AG09319 (cell line): ENCODE measurements at places on chromosomes 7 and 10.

DNA sequence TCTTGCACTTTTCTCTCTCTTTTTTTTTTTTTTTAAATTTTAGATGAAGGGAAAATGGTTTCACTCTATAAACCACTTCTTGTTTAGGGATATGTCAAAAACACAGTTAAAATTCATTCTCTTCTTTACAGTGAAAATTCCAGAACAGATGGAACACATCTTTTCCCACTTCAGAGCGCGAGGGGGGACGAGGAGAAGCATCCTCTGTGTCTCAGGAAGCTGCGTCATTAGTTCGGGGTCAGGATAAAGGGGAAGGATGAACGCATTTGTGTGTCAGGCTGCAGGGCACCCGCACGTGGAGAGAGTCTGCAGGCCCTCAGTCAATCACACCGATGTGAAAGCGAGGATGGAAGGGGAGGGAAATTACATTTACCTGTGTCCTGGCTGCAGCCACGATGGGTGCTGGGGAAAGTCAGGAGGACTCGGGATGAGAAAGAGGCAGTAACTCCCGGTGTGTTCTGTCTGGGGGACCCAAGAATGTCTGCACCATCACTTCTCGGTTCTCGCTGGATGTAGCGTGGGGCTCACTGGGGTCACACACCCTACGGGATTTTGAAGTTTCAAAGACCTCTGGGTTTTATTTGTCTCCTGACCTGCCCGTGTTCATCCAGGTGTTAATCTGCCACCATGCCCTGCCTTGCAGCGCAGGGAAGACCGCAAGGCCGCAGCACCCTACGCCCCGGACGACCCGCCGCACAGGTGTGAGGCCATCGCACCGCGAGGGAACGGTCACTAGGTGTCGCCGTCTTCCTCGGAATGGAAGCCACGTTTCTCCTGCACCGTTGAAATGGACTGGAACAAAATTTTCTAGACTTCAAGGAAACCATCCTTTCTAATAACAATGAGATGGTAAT, 66.7 kb upstream of the PITRM1 start:
- no peak for DNase-seq

GRCh38 chr7:119010635-119011034, 786.1 kb downstream of the ANKRD7 start:
- DNase-seq, result no peak

GRCh38 chr7:11591943-11592342, 240.1 kb downstream of the THSD7A start:
- DNase-seq, result no peak

GRCh38 chr10:75744261-75744660, 312.8 kb downstream of the LRMDA start:
- DNase-seq, result no peak

DNA sequence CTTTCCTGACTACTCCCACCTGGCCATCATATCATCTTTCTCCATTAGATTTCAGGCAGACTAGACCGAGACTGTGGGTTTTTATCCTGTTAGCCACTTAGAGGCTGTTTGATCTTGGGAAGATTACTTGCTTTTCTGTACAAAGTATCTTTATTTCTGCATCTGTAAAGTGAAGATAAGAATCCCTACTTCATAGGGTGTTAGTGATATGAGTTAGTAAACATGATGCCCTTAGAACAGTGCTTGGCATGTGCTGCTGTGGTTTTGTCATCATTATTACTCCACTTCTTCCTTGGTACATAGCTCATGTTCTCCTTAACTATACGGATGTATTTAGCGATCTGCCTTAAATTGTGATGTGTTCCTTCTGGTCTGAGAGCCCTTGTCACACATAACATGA, 165.2 kb downstream of the AUTS2 start:
- DNase-seq, result no peak

DNA sequence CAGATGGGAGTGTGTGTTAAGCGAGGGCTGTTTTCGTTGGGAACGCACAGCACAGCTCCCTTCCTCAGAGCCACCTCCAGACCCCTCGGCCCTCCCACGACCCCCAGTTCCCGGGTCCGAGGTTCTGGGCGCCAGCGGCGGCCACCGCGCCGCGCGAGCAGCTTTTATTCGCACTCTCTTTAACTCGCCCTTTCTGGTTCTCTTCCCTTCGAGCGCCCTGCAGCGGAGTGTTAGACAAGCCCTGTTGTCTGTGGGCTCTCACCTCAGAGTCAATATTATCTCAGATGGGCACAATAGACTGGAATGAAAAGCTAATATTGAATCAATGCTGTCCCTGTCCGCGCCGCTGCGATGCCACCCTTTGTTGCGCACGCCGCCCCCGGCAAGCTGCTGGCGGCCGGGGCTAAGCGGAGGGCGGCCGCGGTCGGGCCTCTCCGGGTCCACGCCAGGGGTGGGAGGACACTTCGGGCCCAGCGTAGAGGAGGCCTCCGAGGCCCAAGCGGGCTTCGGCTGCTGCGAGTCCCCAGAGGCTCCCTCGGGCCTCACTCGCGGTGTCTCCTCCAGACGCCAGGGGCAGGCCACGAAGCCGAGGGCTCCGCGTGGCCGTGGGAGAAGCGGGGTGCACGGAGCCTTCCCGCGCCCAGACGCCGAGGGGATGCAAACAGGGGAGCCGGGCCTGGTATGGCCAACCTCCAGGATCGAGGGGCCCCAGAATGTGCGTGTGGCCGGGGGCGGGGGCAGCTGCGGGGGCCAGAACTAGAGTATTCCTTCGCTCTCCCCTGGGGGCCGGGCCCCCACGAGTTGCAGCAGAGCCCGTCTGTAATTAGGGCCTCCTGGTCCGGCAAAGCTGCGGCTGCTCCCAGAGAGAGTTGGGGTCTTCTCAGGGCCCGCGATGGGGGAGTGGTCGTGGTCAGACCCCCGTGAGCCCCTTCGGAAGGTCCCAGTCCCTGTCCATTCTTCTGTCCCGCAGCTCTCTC, 7.9 kb upstream of the EMX2 start:
- no peak for DNase-seq

- no peak for DNase-seq
These were observed 1231.6 kb downstream of the SORCS3 start for GRCh38 chr10:105872665-105873064.

- DNase-seq, result no peak
These were observed 119.0 kb upstream of the CACUL1 start for GRCh38 chr10:118873738-118874105.

GRCh38 chr10:126058507-126058906, 162.1 kb downstream of the FANK1 start:
- no peak for DNase-seq

DNA sequence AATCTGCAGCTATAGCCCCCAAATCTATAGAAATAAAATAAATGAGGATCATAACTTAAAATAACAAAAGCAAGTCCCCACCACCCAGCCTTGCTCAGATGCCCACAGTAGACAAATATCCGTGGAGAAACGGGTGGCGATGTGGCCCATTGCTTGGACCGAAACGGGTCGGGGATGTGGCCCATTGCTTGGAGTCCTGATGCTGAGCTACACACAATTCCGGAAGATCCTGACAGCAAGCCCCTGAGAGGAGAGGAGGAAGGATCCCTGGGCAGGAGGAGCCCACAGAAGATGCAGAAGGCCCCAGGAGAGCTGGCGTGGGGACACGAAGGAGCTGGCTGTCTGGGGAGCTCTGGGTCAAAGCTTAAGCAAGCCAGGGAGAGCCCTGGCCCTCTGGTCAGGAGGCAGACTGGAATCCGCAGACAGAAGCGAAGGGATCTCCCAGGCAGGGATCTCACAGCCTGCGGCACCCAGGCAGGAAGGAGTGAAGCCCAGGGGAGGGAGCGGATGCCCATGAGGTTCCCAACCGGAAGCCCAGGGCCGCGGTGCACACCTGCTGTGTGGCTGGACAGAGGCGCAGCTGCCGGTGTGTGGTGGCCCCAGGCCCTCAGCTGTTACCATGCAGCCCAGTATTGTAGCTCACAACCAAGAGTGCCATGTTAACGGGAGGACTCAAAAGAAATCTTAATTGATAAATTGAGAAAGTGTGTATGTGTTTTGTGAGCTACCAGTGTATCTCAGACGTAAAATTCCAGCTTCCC, 138.8 kb downstream of the ADARB2 start:
- DNase-seq, result no peak

- no peak for DNase-seq
These were observed 68.7 kb downstream of the GNA12 start for GRCh38 chr7:2775376-2775775.

DNA sequence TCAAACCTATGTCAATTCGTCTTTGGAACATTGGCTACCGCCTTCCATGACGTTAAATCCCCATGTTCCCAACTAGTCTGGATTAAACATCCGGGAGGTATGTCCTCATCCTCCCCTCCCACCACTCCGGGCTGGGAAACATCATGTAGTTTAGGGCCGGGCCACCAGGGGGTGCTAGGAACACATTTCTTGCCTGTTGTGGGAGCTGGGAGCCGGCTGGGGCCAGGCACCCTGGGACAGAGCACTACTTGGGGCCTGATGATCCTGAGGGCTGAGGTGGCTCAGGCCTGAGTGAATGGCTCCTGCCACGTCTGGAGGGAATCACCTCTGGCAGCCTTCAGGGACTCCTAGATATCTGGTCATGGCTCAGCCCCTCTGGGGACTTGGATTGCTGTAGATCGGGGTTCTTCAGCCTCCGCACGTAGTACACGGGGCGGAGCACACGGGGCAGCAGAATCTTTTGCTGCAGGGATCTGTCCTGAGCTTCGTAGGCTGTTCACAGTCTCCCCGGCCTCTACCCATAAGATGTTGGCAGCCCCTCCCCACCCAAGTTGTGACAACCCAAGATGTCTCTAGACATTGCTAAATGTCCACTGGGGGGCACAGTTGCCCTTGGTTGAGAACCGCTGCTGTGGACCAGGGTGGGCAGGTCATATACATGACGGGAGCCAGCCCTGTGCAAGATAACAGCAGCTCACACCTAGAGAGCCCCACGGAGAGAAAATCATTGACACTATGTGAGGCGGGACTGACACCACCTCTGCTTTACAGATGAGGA, 141.2 kb upstream of the ZNF716 start:
- no peak for DNase-seq

DNA sequence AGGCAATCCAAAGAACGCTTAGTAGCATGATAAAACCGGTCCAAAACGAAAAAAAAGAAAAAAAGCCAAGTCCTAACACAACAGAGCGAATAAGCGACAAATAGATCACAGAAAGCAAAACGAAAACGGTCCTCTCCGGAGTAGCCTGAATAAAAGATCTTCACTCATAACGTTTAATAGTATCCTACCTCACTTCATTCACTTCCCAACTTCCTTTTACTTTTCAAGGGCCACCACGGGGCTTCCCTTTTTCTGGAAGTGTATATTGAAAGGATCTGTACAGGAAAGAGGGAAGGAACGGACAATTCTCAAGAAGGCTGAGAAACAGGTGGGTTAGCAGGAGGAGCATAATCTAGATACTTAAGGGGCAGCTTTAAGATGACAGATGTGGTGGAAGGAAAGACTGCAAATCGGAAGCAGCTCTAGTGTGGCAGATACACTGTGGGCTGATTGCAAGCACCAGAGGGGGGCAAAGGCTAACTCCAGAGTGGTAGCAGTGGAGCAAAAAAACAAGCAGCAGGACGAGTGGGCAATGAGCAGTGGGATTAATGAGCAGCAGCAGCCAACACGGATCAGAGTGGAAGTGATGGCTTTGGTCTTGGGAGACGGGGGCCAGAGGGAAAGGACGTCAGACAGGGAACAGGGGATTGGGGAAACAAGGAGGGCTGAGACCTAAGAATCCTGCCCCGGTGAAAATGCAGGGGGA, 866 bp downstream of the CNOT4 start:
- no peak for DNase-seq

DNA sequence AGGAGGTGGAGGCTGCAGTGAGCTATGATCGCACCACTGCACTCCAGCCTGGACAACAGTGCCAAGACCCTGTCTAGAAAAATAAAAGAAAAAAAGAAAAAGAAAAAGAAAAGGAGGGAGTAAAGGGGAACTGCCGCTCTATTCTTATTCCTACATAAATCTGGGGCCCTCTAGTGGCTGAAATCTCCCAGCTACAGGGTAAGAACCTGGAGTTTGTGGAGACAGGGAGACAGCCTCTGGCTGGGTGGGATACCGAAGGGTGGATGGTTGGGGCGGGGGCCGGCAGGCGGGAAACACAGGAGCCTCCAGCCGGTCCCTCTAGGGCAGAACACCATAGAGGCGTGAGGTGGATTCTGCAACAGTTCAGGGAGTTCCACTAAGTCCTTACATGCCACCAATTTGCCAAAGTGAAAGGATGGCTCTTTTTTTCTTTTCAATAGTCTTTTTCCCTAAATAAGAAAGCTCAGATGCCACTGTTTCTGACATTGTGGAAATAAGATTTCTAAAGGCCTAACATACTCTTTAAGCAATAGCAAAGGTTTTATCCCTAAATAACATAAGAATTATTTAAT, 117.3 kb downstream of the SVIL start:
- DNase-seq, result no peak

DNA sequence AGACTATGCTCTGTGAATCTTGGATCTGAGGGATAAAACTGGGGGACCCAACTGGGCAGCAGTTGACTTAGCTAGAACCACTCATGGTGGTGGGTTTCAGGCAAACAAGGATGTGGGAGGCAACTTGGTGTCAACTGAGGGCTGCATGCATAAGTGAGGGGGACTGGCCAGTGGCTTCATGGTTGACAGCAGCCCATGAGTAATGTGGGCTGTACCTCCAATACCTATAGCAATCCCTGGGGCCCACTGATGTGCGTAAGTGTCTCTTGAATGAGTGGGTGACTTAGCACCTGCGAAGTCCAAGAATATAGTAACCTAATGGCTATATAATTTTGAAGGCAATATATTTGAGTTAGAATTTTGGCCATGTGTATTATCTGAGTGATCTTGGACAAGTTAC, 13.7 kb upstream of the MAP3K8 start:
- no peak for DNase-seq

GRCh38 chr10:68870061-68870460, 31.1 kb upstream of the DDX50 start:
- DNase-seq, result no peak

GRCh38 chr7:56079450-56080185, 13.1 kb downstream of the PHKG1 start:
- DNase-seq, result peak; percentile 49

- DNase-seq, result no peak
These were observed 228.8 kb downstream of the PTEN start for GRCh38 chr10:88092265-88092664.

- no peak for DNase-seq
These were observed 196.3 kb downstream of the DNAJC1 start for GRCh38 chr10:21807180-21807579.
